Body of pancreas (tissue), 4 donors: ENCODE measurements at places on chromosomes 11 and 22. TPM values are rescaled to one million over a fixed set of nuclear protein-coding genes. Genes with fewer than 3 reads are reported as not detected.

DNA sequence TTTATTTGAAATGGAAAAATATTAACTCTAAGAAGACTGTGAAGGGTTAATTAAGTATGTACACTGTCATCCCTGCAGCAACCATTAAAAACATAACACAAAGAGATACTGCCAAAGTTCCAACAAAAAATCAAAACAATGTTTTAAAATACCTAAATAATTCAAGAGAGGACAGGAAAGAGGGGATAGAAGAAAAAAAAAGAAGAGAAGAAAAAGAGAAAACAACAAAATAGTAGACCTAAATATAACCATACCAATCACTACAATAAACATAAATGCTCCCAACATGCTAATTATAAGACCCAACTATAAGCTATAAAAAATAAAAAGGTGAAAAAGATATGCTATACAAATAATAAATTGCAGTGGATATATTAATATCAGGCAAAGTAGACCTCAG lies 20.1 kb downstream of the GNB1L start:
- no peak for DNase-seq

DNA sequence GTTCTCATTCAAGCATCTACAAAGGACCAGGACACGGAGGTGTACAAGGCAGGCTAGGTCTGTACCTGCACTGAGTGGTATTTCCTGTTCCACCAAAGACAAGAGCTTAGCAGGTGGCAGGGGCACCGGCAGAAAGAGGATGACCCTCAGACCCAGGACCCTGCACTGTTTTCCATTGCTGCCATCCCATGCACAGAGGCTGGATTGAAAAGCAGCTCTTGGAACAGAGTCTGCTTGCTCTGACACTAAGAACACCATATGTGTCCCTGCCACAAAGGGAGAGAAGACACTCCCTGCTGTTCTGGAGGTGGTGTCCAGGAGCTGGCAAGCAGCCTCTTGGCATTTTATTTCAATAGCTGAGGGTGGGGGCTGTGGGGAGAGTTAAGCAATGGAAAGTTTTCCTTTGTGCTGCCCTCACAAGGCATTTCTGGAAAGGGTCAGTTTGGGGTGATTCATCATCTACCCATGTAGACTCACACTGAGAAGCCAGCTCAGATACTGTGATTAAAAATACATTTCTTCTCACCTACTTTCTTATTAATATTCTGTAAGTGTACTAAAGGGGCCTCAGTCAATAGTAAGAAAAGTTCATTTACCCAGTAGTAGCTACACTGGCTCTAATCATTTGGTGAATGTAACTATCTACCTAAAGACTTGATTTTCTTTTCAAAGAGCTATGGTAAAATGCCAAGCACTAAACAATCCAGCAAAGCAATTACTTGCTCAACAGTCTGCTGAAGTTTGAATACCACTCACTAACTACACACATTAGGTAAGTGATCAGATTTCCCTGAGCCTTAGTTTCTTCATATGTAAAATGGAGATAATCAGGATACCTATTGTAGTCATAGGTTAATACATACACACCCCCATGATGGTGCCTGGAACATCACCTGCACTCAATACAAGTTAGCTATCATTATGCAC lies 55.2 kb downstream of the SLC1A2 start:
- peak; percentile 73 for DNase-seq

- DNase-seq, result peak; percentile 2
Observed at GRCh38 chr22:38953577-38954413, 3.6 kb upstream of the APOBEC3A start.

DNA sequence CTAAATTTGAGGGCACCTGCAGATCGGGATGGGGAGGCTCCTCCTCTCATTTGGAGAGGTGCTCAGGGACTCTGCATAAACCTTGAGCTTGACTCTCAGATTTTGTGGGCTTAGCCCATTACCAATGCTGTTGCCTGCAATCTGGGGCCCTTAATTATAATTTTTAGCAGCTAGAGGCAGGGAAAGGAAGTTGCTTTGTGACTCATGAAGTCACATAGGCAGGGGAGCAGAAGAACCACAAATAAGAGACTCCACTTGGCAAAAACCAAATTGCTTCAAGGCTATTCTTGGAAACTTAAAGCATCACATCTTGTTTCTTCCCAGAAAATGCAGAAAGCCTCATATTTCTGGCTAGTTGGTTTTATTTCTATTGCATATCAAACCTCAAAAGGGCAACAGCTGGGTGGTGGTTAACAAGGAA lies 46.9 kb downstream of the MICAL2 start:
- no peak for DNase-seq

DNA sequence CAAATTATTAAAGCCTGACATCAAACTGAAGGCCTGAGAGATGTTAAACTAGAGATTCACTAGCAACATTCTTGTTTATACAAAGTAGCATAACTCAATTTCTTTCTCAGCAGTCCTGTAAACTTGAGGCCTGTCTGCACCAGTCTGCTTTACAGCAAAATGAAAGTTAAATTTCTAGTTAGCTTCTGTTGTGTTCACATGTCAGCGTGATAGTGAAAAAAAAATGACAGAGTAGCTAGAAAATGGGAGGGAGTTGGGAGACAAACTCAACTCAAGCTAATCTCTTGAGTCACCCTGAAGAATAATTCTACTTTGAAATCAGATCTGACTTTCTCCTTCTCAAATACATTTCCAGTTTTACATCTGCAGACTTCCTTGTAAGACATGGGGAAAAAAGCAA lies 6.5 kb downstream of the RBFOX2 start:
- DNase-seq, result no peak

- no peak for DNase-seq
Observed at GRCh38 chr11:8110396-8110795, 29.4 kb downstream of the TUB start.

DNA sequence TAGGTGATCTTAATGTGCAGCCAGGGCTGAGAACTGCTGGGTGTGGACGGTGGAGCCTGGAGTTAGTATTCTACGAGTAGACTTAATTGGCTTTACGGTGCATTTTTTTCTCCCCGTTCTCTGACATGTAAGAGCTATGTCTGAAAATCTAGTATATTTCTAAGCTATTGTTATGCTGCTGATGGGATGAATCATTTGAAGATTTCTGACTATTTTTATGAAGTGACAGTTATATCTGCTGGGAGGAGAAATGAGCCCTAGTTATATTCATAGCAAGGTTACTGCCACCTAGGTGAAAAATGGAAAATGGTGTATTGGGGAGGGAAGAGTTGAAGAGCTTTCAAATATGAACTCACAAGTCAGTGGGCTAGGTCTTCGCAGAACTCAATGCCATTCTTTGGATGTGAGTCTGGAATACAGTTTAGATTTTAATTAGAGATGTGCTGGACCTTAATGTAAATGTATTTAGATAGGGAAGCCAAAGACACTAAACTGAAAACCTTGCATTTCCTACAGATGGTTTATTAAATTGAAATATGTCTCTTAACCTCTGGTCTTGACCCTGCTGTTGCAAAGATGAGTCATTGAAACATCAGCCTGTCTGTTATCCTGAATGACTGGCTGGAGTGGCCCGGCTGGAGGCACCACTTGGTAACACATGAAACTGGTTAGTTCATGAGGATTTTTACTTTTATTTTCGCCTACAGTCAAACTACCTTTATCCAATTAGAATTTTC lies 293.7 kb downstream of the DDX10 start:
- no peak for DNase-seq

DNA sequence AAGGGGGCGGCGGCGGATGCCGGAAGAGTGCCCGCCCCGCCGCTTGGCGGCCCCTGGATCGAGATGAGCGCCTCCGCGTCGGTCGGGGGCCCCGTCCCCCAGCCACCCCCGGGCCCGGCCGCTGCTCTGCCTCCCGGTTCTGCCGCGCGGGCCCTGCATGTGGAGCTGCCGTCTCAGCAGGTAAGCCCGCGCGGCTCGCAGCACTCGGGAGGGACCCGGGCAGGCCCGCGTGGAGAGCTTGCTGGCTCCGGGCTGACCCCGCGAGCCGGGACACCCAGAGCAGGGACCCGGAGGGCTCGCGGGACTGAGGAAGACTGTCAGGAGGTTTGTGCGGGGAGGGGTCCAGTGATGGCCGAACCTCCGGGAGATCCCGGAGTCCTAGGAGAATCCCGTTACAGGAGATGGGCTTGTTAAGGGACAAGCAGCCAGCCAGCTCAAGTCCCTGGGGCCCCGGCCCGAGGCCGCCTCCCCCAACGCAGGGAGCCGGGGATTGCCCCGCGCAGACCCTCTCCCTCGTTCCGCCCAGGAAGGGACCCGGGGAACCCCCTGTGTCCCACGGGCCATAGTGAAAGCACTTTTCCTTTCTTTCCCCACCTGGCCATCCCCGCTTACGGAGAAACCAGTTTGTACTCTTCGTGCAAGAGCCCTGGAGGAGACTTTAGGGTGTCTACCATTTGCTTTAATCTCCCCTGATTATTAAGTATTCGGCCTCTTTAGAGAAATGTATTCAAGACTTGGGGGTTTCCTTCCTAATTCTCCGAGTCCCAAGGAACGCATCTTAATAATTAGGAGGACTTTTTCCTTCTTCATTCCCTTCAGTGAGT lies 547 bp downstream of the UVRAG start:
- DNase-seq, result no peak

DNA sequence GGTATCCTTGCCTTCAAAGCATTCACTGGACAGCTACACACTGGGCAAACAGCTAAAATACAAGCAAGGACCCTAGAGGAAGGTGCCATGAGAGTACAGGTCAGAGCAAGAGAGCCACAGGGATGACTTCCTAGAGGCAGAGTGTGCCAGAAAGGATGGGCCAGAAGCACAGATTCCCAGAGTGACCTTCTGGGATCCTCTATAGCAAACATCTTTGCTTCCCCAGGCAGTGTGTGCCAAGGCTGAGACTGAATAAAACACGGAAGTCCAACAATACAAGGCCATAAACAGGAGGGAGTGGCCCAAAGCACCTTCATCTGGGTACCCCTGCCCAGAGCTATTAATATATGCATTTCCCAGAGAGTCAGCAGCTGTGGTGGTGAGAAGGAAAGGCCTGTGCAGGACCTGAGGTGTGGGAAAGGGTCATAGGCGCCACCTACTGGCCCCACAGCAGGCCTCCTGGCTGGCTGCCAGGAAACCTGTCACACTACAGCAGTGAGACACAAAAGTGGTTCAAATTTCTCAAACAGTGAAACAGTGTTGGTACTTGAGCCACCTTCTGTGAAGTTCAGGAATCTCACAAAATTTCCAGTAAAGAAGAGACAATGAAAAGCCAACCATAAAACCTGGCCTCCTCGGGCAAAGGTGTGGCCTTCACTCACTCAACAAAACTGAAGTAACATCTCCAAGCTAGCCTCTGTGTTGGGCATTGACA lies 20.3 kb downstream of the CLPB start:
- peak; percentile 93 for DNase-seq

DNA sequence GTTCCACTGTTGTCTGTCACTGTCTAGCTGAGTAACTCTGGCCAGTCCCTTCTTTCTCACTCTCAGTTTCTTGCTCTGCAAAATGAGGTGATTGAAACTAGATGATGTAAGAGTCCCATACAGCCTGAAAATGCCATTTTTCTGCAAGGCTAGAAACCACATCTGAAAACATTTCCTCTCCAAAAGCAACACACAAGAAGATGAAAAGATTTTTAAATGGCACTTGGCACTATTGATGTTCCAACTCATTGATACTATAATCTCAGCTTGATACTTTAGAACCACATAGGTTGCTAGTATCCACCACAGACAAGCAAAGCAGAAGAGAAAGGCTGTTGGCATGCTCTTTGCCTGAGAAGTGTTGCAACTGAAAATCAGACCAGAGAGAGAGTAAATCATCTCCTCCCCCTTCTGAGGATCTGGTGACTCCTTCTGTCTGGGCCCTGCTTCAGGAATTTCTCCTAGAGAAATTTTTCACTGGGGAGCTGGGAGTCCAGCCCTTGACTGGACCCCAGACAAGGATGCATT lies 1217.9 kb downstream of the LRRC4C start:
- no peak for DNase-seq

DNA sequence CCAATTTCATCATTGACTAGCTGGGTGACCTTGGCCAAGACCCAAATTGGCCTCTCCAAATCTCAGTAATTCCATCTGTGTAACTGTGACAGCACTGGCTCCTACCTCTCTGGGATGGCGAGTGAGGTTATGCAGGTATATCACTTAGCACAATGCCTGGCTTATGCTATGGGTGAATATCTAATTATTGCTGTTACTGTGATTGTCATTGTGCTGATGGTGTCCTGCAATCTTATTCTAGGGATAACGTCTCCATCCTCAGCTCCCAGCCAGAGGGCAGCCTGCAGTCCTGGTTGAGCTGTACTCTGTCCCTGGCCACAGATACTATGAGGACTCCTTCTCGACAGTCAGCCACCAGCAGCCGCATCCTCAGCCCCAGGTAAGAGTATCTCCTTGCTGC lies 164.8 kb upstream of the SEZ6L start:
- DNase-seq, result no peak

- no peak for DNase-seq
Observed at GRCh38 chr22:28808716-28809355, 8.5 kb upstream of the XBP1 start.

- DNase-seq, result no peak
Observed at GRCh38 chr22:42001706-42002105, 3.1 kb downstream of the WBP2NL start.

The BTBD18 gene
- total RNA-seq, result not detected

The KCNJ1 gene
- total RNA-seq, result not detected

The ENDOD1 gene
- total RNA-seq, result 13.7 TPM

- no peak for DNase-seq
Observed at GRCh38 chr11:125325196-125325595, 160.6 kb downstream of the PKNOX2 start.

The ZBED4 gene
- total RNA-seq, result 9.6 TPM
